Heart left ventricle (tissue), 16 donors: ENCODE measurements at places on chromosomes 1 and 21.

DNA sequence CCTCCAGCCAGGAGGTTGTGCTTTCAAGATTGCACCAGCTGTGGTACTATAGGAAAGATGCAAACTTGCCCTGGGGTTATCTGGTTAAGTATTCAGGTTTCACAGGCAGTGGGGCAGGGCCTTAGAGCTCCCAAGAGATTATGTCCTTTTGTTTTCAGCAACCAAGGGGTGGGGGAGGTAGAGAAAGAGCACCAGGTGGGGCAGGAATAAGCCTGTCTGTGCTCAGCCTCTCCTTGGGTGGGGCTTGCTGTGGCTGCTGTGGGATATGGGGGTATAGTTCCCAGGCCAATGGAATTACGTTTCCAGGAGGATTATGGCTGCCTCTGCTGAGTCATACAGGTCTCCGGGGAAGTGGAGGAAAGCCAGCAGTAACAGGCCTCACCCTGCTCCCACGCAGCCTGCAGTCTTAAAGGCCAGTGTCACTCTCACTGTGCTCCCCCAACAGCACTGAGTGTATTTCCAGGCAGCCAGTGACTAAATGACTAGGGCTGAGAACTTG, 508.6 kb downstream of the RWDD3 start:
- no peak for DNase-seq

GRCh38 chr21:36425286-36425685, 40.1 kb downstream of the CHAF1B start:
- peak; percentile 74 for DNase-seq

DNA sequence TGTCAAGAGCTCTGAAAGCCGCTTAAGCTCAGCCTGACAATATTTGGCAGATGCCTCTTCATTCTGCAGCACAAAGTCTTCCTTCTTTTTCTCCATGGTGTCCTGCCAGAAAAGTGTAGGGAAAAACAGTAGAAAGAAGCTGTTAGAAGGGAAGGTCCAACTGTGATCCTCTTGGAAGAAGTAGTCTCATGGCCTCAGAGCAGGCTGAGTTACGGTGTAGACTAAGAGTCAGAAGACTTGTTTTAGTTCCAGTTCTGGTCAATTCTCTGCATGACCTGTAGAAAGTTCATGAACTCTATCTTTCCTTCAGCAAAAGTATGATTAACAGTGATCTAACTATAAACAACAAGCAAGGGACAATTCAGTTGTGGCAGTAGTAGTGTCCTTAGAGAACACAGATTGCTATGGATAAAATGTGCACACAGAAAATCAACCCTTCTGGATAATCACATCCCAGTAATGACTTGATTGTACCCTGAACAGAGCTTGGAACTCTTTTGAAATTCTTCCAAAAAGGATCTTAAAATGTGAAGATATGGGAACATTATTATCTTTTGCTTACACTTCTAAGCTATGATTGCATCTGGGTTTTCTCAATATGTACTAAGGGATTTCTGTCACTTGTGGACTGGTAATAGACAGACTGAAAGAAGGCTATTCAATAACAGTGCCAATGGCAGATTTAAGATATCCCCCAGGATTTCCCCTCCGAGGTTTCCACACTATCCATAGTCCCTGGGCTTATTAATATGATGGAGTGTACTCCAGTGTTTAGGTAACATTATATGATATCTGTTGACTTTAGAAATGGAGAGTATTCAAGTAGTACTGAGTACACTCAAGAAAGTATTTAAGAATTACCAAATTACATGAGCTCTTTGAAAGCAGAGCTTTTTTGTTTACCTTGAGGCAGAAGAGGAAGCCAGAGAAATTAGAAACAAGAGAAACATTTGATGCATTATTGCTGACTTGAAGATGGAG, 22.1 kb upstream of the GBP2 start:
- no peak for DNase-seq

GRCh38 chr1:177848577-177848976, 121.3 kb downstream of the SEC16B start:
- DNase-seq = no peak

GRCh38 chr1:12201352-12202189, 28.3 kb upstream of the VPS13D start:
- no peak for DNase-seq

DNA sequence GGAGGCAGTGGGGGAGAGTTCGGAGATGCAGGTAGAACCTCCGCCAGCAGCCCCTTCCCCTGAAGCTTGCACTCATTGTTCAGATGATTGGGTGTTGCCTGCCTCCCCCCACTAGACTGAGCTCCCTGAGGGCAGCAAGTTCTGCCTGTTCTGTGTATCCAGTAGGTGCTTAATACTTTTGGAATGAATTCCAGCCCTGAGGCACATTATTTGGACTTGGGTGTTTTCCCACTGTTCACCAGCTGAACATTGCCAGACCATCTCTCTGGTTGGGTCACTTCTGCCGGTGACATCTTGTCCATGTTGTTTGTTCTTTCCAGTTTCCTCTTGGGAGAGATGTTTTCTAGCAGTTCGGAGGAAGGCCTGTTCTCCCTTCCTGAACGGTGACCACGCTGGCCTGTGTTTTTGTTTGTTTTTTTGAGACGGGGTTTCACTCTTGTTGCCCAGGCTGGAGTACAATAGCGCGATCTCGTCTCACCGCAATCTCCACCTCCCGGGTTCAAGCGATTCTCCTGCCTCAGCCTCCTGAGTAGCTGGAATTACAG, 48.7 kb downstream of the SPSB1 start:
- DNase-seq = no peak

GRCh38 chr1:54865238-54866073, 21.5 kb downstream of the DHCR24 start:
- DNase-seq = no peak
